NCI-H2107 (cell line): ENCODE measurements at places on chromosomes 1 and 21.

DNA sequence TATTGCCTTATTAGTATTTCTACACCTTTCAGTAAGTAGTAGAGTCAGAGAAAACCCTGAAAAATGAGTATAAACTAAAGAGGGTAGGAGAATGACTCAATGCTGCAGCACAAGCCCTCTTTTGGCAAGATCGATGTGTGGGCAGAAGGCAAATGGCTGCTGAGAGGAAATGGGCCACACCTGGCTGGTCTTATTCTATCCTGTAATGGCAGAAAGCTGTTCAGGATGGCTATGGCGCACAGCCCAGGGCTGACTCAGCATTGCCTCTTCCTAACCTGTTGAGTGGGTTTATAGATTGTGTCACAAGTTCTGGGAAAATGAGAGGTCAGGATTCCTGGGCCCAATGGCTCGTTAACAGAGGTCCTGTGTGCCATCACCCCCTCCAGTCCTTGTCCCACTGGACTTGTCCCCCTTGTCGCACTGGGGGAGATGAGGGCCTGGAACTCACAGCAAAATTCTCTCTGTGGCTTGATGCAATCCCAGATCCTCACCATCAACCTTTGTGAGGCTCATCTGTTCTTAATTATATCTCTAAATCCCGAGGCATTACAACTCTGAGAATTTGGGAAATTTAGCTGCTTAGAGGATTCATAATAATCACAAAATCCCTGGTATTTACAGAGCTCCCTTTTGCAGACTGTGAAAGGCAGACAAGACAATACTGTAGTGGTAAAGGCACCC lies 13.2 kb downstream of the HMGB4 start:
- DNase-seq, result no peak

DNA sequence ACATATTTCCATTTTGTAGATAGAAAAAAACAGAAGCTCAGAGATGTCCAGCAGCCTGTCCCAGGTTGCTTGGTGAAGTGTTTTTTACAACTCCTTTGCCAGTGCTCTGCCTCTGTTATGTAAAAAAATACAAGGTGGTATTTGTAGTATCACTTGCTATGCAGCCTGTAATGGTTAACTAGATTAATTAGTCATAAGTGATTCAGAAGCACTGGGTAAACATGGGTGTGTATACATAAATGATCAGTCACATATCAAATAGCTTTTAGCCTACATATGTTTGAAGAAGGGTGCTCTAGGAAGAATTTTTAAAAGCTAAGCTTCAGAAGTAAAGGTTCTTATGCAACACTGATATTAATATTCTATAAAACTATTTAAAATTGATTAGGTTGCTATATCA lies 70.0 kb upstream of the MAGI3 start:
- no peak for DNase-seq

DNA sequence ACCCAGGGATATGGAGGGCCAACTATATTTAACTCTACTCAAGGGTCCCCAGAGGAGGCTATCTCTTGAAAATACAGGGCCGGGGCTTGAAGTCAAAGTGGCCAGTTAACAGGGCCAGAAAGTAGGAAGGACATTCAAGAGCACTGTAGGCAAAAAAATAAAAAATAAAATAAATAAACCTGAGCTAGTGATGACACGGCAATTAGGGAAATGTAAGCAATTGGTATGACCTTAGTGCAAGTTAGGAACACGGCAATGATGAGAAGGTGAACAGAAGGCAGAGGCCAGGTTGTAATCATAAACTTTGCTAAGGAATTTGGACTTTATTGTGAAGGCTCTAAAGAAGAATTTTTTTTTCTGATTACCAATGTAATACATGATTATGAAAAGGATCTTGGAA lies 3.4 kb upstream of the B3GALNT2 start:
- DNase-seq, result no peak

DNA sequence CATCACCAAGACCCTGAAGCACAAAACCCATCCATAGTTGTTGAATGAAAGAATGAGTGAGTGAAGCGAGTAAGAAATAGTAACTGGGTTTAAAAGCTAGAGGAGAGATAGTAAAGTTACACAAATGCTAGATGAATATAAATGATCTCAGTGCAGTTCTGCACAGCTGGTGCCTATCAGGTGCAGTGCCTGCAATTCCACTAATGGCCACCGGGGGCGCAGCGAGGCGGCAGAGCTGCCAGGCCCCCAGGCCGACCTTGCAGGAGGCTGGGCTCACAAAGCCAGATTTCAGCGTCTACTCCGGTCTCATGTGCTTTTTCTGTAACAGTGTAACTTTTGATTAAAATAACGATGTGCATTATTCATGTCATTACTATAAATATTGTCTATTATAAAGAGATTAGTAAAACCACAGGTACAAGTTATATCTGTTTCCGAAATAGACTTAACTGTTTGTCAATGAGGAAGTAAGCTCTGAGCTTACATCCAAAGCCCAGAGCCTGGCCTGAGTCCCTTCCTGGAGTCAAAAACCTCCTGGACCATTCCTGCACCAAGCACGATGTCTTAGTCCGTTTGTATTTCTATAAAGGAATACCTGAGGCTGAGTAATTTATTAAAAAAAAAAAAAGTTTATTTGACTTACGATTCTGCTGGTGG lies 477.6 kb downstream of the NPHP4 start:
- no peak for DNase-seq

GRCh38 chr1:235038701-235039100 lies 89.9 kb downstream of the TOMM20 start:
- no peak for DNase-seq

DNA sequence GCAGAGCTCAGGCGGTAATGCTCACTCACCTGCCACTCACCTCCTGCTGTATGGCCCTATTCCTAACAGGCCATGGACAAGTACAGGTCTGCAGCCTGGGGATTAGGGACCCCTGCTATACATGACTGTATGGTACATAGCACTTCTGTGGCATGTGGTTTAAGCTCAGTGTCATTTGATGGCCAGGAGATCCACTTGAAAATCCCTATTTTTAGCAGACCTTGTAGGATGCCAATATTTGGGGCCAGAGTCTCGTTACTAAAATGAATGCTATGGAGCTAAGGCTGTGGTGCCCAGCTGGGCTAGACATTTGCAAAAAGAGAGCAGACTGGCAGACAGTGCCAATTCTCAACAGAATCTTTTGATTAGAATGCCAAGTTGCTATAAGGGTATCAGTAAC lies 1.7 kb upstream of the ANGPTL7 start:
- DNase-seq, result no peak
